K562 (cell line): ENCODE measurements at places on chromosomes 5 and 9. TPM values are rescaled to one million over a fixed set of nuclear protein-coding genes. Genes with fewer than 3 reads are reported as not detected.

GRCh38 chr5:88827997-88828396, 55.0 kb downstream of the MEF2C start:
- DNase-seq: no peak

DNA sequence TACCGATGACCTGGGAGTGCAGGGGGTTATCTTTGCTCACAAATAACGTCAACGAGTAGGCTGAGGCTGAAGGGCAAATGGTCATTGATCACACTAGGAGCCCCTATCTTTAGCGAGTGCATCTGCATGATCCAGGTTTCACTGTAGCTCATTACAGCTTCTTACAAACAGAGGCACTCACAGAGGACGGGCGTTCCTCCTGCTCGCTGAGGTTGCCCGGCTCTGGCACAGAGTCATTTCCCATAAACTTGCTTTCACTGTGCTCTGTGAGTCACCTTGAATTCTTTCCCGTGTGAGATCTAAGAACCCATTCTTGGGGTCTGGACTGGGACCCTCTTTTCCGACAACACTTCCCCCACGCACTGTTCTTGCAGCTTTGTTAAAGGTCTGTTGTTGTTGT, 1.9 kb upstream of the PAEP start:
- DNase-seq: no peak

- no peak for DNase-seq
Measured at GRCh38 chr5:144712090-144712489, 541.4 kb downstream of the KCTD16 start.

DNA sequence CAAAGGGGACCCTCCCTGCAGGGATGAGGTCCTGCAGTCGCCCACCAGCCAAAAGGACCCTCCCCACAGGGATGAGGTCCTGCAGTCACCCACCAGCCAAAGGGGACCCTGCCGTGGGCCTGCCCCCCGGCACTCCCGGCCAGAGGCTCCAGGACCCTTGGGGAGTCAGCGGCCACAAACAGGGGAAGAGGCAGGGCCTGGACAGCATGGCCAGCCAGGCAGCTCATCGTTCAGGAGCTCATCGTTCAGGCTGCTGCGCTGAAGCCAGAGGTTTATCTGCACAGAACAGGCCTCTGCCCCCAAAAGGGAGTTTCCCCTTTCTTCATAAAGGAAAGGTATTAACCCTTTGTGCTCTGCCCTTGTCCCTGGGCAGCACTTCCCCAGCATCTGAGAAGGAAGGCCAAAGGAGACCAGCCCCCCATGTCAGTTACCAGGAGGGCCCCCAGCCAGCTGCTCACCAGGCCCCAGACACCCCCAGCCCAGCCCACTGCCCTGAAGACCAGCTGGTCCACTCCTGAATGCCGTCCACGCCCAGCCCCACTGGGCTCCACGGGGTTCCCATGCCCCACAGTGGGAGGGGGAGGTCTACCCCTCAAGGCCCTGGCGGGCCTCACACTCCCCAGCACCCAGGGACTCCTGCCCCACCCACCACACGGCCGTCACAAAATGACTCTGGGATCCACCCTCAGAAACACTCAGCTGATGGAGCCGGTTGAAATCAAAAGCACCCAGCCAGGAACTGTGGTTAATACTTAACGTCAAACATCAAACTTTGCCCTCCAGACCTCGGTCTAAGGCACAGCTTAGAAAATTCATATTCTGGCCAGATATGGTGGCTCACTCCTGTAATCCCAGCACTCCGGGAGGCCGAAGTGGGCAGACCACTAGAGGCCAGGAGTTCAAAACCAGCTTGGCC, 6.3 kb downstream of the SLC12A7 start:
- peak; percentile 91 for DNase-seq

- no peak for DNase-seq
Measured at GRCh38 chr5:106376522-106376921, 1294.2 kb downstream of the EFNA5 start.

- DNase-seq: no peak
Measured at GRCh38 chr9:72906810-72907209, 46.0 kb downstream of the ALDH1A1 start.

DNA sequence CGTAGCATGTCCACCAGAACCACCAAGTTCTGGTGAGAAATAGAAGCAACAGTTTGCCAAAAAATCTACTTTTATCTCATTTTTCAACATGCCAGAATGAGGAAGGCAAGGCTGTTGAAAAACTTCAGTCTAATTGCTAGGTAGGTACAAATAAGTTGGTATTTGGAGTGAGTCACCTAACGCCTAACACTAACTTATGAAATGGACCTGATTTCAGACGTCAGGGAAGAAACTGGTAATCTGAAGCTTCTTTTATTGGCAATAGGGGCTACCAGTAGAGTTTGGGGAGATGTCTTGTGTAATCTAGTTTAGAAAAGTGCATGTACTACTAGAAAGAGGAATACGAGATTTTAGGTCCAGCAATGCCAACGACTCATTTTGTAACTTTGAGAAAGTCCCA, 4.4 kb upstream of the PDE6A start:
- no peak for DNase-seq

- peak; percentile 12 for DNase-seq
Measured at GRCh38 chr9:89497257-89497963, 503 bp downstream of the SEMA4D start.

DNA sequence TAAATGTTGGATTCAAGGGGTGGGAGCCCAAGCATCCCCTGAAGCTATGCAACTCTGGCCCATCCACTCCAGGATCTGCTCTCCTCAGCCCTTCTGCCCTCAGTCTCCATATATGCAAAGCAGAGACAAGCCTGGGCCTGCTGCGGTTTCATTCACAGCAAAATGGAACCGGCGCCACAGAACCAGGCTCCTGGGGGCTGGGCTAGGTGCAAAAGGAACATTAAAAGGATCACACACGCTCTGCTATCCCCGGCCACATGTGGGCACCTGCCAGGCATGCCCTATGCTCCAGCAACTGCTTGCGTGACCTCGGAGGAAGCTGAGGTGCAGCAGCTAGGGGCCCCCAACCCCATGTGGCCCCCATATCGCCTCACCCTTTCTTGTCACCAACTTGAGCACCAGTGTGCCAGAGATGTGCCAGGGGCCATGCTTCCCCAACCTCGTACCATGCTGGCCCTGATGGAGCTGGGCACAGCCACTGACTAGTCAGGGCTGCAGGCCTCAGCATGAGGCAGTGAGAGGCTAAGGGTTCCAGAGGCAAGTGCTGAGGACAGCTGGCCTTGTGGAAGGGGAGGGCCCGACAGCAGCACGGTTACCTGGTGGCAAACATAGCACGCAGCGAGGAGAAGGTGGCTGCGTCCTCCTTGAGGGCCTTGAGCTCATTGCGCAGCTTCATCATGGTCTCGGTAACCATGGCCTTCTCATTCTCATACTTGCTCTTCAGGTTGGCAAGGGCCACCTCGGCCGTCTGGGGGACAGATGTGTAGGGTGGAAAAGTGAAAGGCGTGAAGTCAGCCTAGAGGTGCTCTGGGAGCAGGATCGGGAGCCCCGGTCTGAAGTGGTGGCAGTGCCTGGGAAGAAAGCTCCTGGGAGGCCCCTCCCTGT, 47.2 kb downstream of the BICD2 start:
- DNase-seq: no peak

- no peak for DNase-seq
Measured at GRCh38 chr9:17291766-17292165, 156.9 kb downstream of the CNTLN start.

DNA sequence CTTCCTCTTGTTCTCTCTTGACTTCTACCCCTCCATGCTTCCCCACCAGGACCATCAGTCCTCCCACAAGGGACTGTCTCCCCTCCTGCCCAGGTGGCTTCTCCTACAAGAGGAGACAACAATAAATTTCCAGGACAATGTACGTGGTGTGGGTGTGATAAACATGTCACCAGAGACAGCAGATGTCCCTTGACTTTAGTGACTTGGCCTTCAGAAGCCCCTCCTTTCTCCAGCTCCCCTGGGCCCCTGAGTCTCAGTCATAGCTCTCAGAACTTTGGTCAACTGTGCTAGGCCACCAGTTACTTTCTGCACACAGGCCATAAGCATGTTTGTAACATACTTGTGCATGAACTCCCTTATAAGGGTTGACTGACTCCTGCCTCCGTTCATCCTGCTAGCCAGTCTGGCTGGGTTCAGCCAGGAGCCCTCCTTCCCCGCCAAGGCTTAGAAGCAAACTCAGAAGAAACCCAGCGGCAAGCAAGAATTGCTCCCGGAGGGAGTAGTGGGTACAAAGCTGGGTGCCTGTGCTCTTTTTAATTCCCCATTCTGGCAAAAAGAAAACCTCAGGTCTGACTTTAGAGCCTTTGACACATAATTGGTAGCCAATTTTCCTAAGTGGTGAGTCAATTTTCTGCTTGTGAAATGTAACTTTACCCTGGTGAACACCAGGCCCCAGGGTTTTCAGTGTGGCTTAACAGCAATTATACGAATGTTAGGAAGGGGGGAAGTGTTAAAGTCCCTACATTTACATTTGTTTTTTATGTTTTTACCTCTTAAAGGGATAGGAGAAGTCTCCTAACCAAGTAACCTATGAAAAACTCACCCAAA, 49.2 kb downstream of the EBF1 start:
- no peak for DNase-seq

The TEK gene
- 0.07 and 0.16 TPM in 2 replicates for total RNA-seq

The TRIM41 gene
- total RNA-seq: 37.7 and 47.6 TPM in 2 replicates

The FST gene
- total RNA-seq: 0.25 and 0.27 TPM in 2 replicates

The TRIM36 gene
- total RNA-seq: 0.22 and 0.51 TPM in 2 replicates

The TMC1 gene
- total RNA-seq: not detected in 2 replicates

The MYORG gene
- total RNA-seq: 0.82 and 1.1 TPM in 2 replicates

The BAAT gene
- 0.27 and 0.36 TPM in 2 replicates for total RNA-seq

The PCDHB9 gene
- total RNA-seq: not detected in 2 replicates

The MCIDAS gene
- total RNA-seq: 0.94 and 1.2 TPM in 2 replicates
